Inflammatory macrophage treated with lipopolysaccharide for 1 hour (primary cell): ENCODE measurements at places on chromosomes 12 and 14.
A peak's percentile ranks its signal among the peaks of the same experiment; 100 is the strongest.

DNA sequence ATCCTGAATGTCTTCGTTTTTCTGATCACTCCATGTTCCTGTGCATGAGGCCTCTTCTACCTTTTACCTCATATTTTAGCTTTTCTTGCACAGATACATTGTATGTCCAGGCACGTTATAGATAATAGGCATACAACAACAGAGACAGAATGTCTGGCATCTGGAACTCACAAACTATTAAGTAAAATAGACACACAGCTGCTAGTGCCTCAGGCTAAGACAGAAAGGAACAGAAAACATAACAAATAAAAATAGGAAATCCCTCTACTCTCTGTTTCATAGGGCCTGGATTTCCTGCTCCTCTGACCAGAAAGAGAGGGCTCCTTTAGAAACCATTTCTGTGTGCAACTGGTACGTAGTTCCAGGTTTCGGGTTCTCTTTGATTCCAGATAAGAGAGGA lies 48.6 kb downstream of the ATXN7L3B start:
- DNase-seq: no peak

DNA sequence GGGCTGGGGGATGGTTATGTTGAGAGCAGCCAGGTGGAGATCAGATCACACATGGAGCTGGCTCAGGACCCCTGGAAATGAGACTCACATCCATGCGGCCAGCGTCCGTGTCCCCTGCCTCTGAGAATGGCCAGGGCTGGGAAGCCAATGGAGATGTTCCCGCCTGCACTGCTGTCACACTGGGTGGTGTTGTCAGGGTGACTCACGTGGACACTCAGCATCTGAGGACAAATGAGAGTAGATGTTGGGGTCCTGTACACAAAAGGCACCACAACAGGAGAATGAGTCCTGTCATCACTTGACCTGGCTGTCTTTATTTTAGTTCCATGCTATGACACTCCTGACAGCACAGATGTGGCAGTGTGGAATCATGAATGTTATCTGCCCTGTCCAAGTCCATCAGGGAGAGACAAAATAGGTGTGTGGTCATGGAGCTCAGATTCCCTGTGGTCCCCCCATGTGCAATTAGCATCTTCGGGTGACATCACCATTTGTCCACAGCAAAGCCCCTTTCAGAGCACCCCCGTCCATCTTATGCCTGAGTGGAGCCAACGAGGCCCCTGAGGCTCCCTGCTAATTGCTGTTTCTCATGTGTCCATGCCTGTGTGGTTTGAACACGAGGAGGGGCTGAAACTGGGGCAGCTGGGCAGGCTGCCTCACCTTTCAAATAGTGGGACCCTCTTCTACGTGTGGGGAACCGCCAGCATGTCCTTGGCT lies 393.5 kb downstream of the AACS start:
- no peak for DNase-seq

- DNase-seq: no peak
These were observed at the start of gene PTPRB for GRCh38 chr12:70637303-70638085. TSS of gene PTPRB (minus strand) at chr12:70637429. CDS start at chr12:70637395, 34 bp downstream.

- no peak for DNase-seq
These were observed 983.1 kb downstream of the FLRT2 start for GRCh38 chr14:86513056-86513455.

DNA sequence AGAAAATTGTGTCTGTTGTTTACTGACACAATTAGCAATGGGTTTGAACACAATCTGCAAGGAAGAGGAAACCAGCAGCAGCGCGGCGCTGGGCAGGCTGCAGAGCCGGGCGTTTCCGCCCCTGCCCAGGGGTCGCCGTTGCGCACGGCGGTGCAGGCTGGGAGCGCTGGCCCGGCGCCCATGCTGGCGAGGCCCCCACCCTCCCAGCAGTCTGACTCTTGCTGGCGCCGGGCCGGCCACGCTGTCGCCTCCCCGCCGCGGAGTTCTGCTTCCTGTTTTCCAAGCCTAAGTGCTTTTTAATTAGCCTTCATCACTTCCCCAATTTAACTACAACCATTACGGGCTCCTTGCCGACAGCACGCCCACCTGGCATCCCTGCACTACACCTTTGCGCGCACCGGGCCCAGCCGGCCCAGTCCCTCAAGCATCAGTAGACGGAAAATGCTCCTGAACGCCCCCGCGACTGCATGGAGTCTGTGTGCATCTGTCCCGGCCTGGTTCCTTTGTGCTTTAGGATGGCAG lies 212.1 kb downstream of the GXYLT1 start:
- peak; percentile 55 for DNase-seq

DNA sequence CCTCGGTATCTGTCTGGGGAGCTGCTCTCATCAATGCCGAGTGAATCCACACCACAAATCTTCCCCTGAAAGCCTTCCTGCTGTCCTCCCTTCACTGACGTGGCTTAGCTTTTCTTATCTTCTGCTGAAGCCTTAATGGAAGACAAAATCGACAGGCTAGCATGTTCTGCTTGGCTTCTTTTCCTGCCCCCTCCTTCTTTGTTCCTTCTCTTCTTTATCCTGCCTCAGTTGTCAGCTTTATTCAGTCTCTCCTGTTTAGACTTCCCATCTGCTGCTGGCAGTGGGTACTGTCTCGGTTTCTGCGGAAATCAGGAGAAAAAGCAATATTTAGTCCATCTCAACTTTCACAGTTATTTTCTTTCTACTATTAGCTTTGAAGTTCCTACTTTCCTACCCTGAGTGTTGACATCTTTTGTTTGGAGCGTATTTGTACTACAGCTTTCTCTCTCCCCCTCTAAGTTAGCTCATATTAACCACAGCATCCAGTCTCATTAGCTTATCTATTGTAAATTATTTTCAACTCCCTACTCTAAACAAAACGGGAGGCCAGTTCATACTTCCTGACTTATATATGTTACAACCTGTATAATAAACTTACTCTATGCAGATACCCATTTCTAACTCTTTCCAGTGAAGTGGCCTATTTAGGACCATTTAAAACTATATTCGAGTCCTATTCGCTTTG lies 226.0 kb downstream of the DACT1 start:
- no peak for DNase-seq

GRCh38 chr14:22544881-22545420 lies 44.1 kb downstream of the DAD1 start:
- DNase-seq: no peak

DNA sequence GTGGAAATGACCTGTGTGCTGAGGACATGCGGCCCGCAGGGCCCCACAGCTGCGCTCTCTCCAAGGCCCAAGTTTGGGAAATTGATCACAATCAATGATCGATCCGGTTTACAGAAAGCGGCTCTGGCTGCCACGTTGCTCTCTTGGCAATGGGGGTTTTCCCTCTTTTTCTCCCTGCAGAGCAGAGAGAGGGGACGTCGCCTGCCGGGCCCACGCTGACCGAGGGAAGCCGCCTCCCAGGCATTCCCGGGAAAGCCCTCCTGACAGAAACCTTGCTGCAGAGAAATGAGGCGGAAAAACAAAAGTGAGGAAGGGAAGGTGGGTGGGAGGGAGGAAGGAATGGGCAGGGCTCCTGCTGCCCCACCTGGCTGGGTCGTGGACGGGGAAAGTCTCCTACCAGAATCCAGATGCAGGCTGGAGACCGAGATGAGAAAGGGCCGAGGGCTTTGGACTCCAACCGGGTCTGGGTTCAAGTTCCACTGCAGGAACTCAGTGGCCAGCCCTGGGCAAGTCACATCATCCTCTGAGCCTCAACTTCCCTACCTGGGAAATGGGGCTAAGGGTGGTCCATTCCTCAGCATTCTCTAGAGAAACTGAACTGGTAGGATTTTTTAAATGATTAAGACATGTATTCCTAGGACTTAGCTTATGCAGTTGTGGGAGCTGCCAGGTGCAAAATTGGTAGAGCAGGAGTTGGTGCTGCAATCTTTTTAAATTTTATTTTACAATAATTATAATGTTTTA lies 75.5 kb downstream of the PHETA1 start:
- DNase-seq: no peak

- no peak for DNase-seq
These were observed 59.7 kb downstream of the LGMN start for GRCh38 chr14:92688434-92689375.

DNA sequence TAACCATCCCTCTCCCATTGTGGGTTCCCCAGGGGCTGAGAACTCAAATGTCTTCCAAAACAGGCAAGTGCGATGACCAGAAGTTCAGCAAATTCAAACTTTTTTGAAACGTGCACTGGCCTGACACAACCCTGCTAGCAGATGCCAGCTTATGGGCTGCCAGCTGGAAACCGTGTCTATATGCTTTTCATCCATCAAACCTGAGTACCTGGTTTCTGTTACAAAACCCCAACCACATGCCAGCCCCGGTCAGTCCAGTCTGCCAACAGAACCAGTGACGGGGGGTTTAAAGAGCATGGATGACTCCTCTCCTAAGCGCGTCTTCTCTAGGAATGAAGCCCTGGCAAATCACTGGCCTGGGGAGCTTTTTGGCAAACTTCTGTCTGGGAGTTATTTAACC lies 189.7 kb downstream of the TTC7B start:
- no peak for DNase-seq

DNA sequence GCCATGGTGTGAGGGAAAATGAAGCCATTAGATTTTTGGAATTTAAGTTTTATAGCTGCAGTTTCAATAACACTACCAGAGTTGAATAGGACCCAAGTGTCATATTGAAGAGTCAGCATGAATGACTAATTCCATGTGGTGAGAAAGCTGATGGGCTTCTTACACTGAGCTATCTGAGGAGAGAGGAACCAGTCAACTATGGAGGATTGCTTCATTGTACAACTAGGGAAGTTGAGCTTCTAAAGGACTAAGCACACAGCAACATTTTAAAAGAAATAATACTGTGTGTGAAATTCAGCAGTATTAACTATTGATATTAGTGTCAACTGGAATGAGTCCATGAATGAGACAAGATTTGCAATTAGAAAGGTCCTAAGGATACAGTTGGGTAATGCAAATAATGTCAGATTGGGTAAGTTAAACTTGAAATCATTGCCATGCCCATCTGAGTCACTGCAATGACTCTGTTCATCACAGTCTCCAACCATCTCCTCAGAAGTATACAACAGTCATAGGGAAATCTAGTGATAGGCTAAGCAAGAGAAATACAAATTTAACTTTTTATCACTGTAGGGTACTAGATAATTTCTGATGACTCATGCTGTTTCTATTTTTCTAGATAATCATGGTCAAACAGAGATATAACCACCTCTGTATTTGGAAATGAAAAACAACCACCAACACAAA lies 394.2 kb downstream of the FSCB start:
- no peak for DNase-seq

GRCh38 chr12:102439426-102440405 lies 40.6 kb downstream of the IGF1 start:
- no peak for DNase-seq

GRCh38 chr14:74525361-74525851 lies 31.8 kb downstream of the ISCA2 start:
- no peak for DNase-seq

- DNase-seq: no peak
These were observed 3.2 kb downstream of the CORO1C start for GRCh38 chr12:108727868-108728735.

- DNase-seq: no peak
These were observed 192.0 kb upstream of the HMGA2 start for GRCh38 chr12:65632131-65632855.

DNA sequence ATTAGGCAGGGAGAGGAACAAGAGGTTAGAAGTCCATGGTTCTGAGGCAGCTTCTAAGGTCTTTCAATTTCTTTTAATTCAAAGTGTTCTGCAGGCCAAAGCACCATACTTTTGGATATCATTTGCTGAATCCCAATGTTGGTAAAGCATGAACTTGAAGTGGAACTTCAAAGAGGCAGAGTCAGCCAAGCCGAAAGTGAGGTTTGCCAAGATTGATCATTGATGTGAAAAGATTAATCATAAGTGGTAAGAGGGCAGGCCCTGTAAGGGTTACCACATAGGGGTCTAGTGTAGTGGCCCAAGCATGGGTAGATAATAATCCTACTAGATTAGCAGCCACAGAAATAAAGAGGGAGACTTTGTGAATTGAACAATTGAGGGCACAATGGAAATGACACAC lies 191.7 kb upstream of the DIO2 start:
- DNase-seq: no peak

DNA sequence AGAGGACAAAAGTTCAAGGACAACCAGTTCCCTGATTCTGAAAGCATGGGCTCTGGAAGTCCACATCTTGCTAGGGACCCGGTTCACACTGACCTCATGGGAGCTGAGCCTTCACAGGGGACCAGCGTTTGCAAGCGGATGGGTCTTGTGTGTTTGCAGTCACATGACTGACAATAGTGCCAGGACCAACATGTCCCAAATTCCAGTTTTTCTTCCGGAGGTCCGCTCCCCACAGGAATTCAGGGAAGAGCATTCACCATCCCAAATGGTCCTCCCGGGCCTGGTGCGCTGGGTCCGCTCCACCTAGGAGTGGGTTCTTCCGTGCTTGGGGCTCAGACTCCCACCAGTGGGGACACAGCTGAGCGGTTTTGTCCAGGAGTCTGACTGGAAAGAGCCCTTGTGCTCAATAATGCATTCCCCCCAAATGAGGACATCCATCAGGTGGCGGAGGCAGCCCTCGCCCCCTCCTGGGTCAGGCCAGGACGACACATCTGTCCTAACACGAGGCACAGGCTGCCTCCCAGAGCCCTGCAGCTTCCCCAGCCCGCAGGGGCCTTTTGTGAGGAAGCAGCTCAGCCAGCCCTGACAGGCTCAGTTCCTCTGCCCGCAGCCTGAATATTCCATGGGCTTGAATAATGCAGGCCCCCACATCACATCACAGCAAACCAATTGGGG lies 91.8 kb upstream of the BCL11B start:
- DNase-seq: no peak

GRCh38 chr14:79584679-79585078 lies 626.6 kb downstream of the DIO2 start:
- DNase-seq: no peak

- peak; percentile 12 for DNase-seq
These were observed 1.4 kb downstream of the HMGA2 start for GRCh38 chr12:65825507-65826352.

DNA sequence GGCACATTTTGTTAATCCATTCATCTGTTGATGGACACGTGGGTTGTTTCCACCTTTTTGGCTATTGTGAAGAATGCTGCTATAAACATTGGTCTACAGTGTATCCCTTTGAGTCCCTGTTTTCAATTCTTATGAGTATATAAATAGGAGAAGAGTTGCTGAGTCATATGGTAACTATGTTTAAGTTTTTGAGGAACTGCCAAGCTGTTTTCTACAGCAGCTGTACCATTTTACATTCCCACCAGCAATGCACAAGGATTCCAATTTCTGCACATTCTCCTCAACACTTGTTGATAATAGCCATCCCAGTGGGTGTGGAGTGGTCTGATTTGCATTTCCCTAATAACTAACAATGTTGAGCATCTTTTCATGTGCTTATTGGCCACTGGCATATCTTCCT lies 6.9 kb upstream of the SVOP start:
- peak; percentile 27 for DNase-seq

- DNase-seq: no peak
These were observed 21.4 kb downstream of the B4GALNT3 start for GRCh38 chr12:480831-481816.

GRCh38 chr12:14156606-14157005 lies 175.2 kb upstream of the GRIN2B start:
- no peak for DNase-seq
